ENCODE measurements at places on chromosomes 5 and 9. TPM values are rescaled to one million over a fixed set of nuclear protein-coding genes. Genes with fewer than 3 reads are reported as not detected.

The CLINT1 gene
- polyA plus RNA-seq = 57.7 TPM

The BSPRY gene
- 54.2 TPM for polyA plus RNA-seq

The TAF11L10 gene
- polyA plus RNA-seq = not detected

The DCTN4 gene
- polyA plus RNA-seq = 38.8 TPM

The TAF7 gene
- 453 TPM for polyA plus RNA-seq

The LRRC19 gene
- not detected for polyA plus RNA-seq

The PLCXD3 gene
- 9.7 TPM for polyA plus RNA-seq

The TNC gene
- 2.9 TPM for polyA plus RNA-seq

The C5orf58 gene
- polyA plus RNA-seq = not detected

The ABCA2 gene
- polyA plus RNA-seq = 0.60 TPM

The OR1L6 gene
- not detected for polyA plus RNA-seq

The KIF12 gene
- not detected for polyA plus RNA-seq

The QRFP gene
- polyA plus RNA-seq = not detected

The SLC36A2 gene
- not detected for polyA plus RNA-seq

The GEMIN5 gene
- 3.0 TPM for polyA plus RNA-seq

The FUT7 gene
- not detected for polyA plus RNA-seq

The FBP2 gene
- not detected for polyA plus RNA-seq

The VAV2 gene
- polyA plus RNA-seq = 0.12 TPM

The ADRA1B gene
- not detected for polyA plus RNA-seq

The IFNK gene
- not detected for polyA plus RNA-seq

The FRMPD1 gene
- 7.7 TPM for polyA plus RNA-seq

The LCN15 gene
- polyA plus RNA-seq = not detected

The DOCK2 gene
- polyA plus RNA-seq = not detected

The ZCCHC7 gene
- 16.6 TPM for polyA plus RNA-seq

The G3BP1 gene
- polyA plus RNA-seq = 40.6 TPM

The PCDHB9 gene
- 0.21 TPM for polyA plus RNA-seq

The ADAMTS19 gene
- 0.53 TPM for polyA plus RNA-seq

The GABRA1 gene
- 1,123 TPM for polyA plus RNA-seq

The NR4A3 gene
- 3.0 TPM for polyA plus RNA-seq

The PAEP gene
- not detected for polyA plus RNA-seq

The PDZD2 gene
- 12.9 TPM for polyA plus RNA-seq

The DMRT3 gene
- not detected for polyA plus RNA-seq

The GPRIN1 gene
- 2.2 TPM for polyA plus RNA-seq

The GLRA1 gene
- 0.35 TPM for polyA plus RNA-seq

The FAM221B gene
- polyA plus RNA-seq = not detected

The ATP6V1G1 gene
- 294 TPM for polyA plus RNA-seq

The PHF2 gene
- polyA plus RNA-seq = 1.1 TPM

The RANBP17 gene
- not detected for polyA plus RNA-seq

The FCN2 gene
- not detected for polyA plus RNA-seq

The CARD9 gene
- not detected for polyA plus RNA-seq

The ARAP3 gene
- polyA plus RNA-seq = 0.55 TPM

The ABO gene
- 0.10 TPM for polyA plus RNA-seq

The CAMK2A gene
- polyA plus RNA-seq = 39.5 TPM

The SPINK1 gene
- polyA plus RNA-seq = not detected

The IL3 gene
- polyA plus RNA-seq = not detected

The CDC25C gene
- not detected for polyA plus RNA-seq

The SKP1 gene
- 3,378 TPM for polyA plus RNA-seq

The EIF4E1B gene
- not detected for polyA plus RNA-seq

The IFNA21 gene
- polyA plus RNA-seq = not detected

The STING1 gene
- 0.82 TPM for polyA plus RNA-seq

The GDA gene
- 0.66 TPM for polyA plus RNA-seq

The LCN9 gene
- not detected for polyA plus RNA-seq

The PPIC gene
- 17.1 TPM for polyA plus RNA-seq

The GRM6 gene
- 0.05 TPM for polyA plus RNA-seq

The KCNV2 gene
- not detected for polyA plus RNA-seq

The C5orf63 gene
- polyA plus RNA-seq = 28.9 TPM

The MZB1 gene
- polyA plus RNA-seq = not detected

The ADAMTSL2 gene
- not detected for polyA plus RNA-seq
